ENCODE measurements at places on chromosomes 3 and 15. TPM values are rescaled to one million over a fixed set of nuclear protein-coding genes. Genes with fewer than 3 reads are reported as not detected.

CP gene
- total RNA-seq, result 7.0 TPM

VWA5B2 gene
- 0.38 TPM for total RNA-seq

SH2D7 gene
- total RNA-seq, result not detected

PLSCR5 gene
- total RNA-seq, result not detected

TRAT1 gene
- total RNA-seq, result not detected

AGBL1 gene
- total RNA-seq, result not detected

SLC9A9 gene
- 0.11 TPM for total RNA-seq

LMAN1L gene
- not detected for total RNA-seq

AHSG gene
- not detected for total RNA-seq

GXYLT2 gene
- 3.5 TPM for total RNA-seq

HESX1 gene
- not detected for total RNA-seq

SNTN gene
- total RNA-seq, result not detected

TWF2 gene
- 69.4 TPM for total RNA-seq

NANOGP8 gene
- total RNA-seq, result not detected

CSK gene
- total RNA-seq, result 69.1 TPM

OXTR gene
- 9.2 TPM for total RNA-seq

UBE2E2 gene
- total RNA-seq, result 35.2 TPM

CKMT1B gene
- total RNA-seq, result 2.2 TPM

CPNE9 gene
- not detected for total RNA-seq

NTRK3 gene
- 27.5 TPM for total RNA-seq

ADAMTS9 gene
- total RNA-seq, result 0.78 TPM

MAP4 gene
- 82.9 TPM for total RNA-seq

PRKCD gene
- 24.2 TPM for total RNA-seq

NFKBIZ gene
- total RNA-seq, result 8.4 TPM

CNTN3 gene
- total RNA-seq, result not detected

GABRR3 gene
- not detected for total RNA-seq

CELSR3 gene
- total RNA-seq, result 5.7 TPM

SLC6A11 gene
- total RNA-seq, result 0.11 TPM

SLC25A26 gene
- total RNA-seq, result 17.1 TPM

SYNPR gene
- not detected for total RNA-seq

FETUB gene
- 0.14 TPM for total RNA-seq

COL7A1 gene
- 227 TPM for total RNA-seq

POLR2M gene
- total RNA-seq, result 45.5 TPM

C3orf70 gene
- not detected for total RNA-seq

Measured in A549 treated with ZK216348 at 1 μM for 4 hours (cell line).